ENCODE measurements at places on chromosomes 7 and 10. TPM values are rescaled to one million over a fixed set of nuclear protein-coding genes. Genes with fewer than 3 reads are reported as not detected.

DNA sequence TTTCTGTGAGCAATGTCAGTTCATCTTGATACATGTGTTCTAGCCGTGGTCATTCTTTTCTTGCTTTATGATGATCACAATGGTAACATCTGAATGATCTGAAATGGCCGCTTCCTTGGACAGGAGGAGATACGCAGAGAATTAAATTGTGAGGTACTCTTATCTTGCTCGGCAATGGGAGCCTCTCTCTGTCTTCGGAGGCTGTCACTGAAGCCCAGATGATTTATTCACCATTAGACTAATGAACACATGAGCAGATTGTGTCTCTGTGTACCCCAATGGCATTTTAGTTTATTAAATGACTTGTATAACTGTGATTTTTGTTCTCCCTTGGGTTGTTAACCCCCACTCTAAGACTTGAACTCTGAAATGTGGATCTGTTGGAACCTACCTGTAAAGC lies 38.6 kb downstream of the RBM33 start:
- no peak for DNase-seq

The CUZD1 gene
- total RNA-seq = not detected

The IL6 gene
- total RNA-seq = 0.80 TPM

The ATG9B gene
- 63.3 TPM for total RNA-seq

DNA sequence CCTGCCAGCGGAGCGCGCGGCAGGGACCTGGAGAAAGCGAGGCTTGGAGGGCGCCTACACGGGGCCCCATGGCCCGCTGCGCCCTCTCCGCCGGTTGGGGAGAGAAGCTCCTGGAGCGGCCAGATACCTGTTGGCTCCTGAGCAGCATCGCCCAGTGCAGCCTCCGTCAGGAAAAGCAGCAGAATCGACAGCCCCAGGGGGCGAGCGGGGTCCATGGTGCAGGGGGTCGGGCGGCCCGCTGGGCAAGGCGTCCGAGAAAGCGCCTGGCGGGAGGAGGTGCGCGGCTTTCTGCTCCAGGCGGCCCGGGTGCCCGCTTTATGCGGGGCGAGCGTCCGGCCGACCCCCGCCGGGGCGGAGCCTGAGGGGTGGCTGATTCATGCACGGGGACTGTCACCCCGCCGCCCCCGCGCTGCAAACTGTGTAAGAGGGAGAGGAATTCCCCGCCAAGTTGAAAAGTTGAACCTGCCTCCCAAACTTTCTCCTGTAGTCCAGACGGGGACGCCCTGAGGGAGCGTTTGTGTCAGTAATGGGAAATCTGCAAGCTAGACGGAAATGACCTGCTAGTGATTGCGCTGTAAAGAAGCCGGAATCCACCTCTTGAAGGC lies at the start of gene TFPI2:
TSS of gene TFPI2 (minus strand) at position 290 of the 605 bp plus-strand sequence. CDS start at position 215, 75 bp downstream.
- DNase-seq = no peak
